ENCODE measurements at places on chromosomes 7 and 10.

- DNase-seq = no peak
These were observed 71.4 kb downstream of the INSIG1 start for GRCh38 chr7:155368894-155369600.

- DNase-seq = no peak
These were observed 705.1 kb downstream of the SUGCT start for GRCh38 chr7:40839881-40840280.

- no peak for DNase-seq
These were observed 81.7 kb downstream of the DLG5 start for GRCh38 chr10:77844713-77845445.

DNA sequence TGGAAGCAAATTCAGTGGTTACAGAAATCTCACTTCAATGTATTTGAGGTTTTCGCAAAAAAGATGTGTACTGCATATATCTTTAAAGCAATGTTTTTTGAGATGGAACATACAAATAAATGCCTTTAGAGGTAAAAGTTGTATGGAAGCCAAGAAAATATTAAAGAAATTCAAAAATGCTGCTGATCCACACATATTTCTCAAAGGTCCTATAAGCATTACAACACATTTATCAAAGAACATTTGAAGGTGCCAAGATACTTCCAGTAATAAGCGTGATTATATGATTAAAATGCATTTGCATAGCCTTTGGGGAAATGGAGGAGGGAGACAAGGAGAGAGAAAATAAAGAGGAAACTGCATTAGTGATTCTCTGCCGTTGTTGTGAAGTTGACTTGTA, 260.1 kb downstream of the BICC1 start:
- no peak for DNase-seq

DNA sequence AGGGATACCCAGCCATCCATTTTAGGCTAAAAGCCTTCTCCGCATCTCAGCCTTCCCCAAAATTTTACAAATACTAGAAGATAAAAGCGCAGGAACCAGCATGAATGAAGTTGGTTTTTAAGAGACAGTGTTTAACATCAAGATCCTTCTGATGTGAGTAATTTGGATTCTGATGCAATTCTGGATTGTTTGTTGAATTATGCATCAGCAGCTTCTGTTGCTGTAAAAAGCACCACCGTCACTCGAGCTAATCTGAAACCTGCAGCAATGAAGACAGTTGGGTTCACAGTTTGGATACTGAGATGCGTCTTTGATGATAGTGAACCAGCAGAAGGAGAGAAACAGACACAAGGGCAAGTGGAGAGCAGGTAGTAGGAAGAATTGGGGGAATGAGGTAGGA, 179.2 kb downstream of the PLXNA4 start:
- DNase-seq = no peak

DNA sequence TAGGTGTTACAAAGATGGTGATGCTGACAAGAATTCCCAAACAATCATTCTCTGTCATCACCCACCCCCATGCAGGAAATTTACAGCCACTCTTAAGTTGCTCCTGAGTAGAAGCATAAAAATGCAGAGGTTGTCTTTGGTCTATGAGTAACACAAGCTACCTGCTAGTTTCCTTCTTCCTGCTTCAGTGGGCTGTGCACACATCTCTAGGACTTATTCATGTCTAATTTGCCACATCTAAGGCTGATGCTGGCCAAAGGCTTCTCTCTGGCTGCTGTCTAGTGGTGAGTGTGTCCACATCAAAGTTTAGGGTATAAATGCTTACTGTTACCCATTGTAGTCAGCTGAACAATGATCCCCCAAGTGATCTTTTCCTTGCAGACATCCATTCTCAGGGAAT, 662.5 kb downstream of the TYW1 start:
- DNase-seq = no peak

DNA sequence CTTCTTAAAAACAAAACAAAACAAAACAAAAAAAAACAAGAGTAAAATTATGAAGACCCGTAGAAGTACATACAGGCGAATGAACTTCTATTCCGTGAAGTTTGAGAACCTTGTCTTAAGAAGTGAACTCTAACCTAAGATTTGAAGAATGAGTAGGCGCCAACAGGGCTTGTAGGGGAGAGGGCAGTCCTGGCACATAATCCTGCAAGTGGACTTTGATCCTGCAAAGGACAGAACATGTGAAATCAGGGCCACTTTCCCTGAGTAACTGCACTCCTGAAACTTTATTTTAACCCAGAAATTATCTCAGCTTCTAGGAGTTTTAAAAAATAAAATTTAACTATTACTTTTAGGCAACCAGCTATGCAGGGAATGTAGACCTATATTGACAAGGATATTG, 62.0 kb downstream of the GNAT3 start:
- no peak for DNase-seq

DNA sequence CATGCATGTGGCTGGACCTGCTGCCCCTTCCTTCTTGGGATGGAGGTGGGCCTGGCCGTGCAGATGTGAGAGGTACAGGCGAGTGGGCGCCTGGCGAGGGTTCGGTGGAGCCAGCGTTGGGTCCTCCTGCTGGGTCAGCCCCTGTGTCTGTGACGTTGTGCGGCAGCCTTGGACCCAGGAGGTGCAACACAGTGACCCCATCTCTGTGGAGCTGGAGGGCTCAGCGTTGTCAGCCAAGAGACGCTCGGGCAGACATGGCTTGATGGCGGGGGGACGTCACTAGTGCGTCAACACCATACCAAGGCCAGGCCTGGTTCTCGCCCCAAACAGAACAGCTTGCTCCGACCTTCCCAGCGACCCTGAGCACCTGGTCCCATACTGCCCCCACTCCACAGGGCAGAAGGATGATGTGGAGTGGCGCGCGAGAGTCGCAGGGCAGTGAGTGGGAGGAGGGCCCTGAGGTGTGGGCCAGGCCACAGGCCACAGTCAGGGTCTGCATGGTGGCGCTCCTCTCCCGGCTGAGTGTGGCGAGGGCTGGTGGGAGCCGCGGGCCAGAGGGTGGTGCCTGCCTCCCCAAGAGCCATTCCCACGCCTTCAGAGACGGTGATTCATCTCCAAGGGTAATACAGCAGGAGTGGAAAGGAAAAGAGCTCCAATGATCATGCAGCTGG, 184.4 kb downstream of the DNAJB6 start:
- DNase-seq = peak; percentile 12

DNA sequence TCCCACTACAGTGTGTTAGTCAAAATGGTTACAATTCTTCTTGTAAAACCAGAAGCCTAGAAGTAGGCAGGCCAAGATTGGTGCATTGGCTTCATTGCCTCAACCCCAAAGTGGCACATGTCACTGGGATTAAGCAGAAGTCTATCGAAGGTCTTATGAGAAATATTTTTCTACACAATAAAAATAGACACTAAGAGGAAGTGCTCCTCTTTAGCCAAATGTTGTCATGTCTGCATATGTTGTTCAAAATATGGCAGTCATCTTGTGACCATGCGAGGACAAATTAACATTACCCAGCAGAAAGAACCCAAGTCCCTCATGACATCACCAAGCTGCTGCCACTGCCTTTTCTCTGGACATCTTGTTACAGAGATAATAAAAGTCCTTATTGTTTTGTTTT, 6.3 kb upstream of the NSMCE4A start:
- DNase-seq = no peak

DNA sequence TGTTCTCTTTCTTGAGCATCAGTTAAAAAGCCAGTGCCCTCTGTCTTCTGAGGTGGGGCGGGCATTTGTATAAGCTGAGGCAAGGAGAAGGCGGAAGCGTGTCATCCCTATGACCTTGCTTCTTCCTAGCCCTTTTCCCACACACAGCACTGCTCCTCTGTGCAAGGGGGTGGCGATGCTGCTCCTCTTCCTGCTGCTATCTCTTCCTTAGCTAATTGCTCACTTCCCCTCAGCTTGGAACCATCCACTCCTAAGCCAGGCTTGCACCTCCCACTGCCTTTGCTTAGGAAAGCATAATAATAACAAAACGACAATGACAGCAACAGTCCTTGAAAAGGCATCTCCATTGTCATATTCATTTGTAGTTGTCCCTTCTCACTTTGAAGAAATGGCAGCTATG, 366.9 kb downstream of the PHTF2 start:
- no peak for DNase-seq

- peak; percentile 95 for DNase-seq
These were observed 3.6 kb downstream of the NPM3 start for GRCh38 chr10:101779544-101780186.

- no peak for DNase-seq
These were observed 672.9 kb downstream of the MAGI2 start for GRCh38 chr7:78780560-78780959.

GRCh38 chr7:148729984-148730733, 31.5 kb downstream of the CUL1 start:
- no peak for DNase-seq

GRCh38 chr7:18109762-18110161, 82.1 kb upstream of the PRPS1L1 start:
- no peak for DNase-seq

DNA sequence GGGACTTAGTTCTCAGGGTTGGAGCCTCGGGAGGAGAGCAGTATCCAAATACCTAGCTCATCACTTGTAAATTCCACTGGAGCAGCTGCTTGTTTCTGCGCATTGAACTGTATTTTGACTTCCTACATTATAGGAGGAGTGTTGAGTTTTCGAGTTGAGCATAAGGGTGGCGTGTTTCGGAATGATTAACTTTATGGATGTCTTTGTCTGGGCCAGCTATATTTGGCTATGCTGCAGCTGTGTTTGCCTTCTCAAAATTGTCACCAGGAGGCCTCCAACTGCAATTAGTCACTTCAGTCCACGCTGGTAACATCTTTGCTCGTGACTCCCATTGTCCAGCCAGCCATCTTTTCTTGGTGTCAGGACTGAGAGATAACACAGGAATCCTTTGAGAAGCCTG, 9.1 kb downstream of the CELF2 start:
- DNase-seq = no peak

- DNase-seq = no peak
These were observed 194.6 kb upstream of the PDE1C start for GRCh38 chr7:32264702-32265284.

- no peak for DNase-seq
These were observed 48.4 kb upstream of the CRTAC1 start for GRCh38 chr10:98078774-98079173.

- peak; percentile 26 for DNase-seq
These were observed 6.7 kb upstream of the CREB5 start for GRCh38 chr7:28405662-28406061.

GRCh38 chr10:112226439-112227248, 43.1 kb upstream of the GPAM start:
- no peak for DNase-seq

- DNase-seq = no peak
These were observed 92.8 kb downstream of the VWC2 start for GRCh38 chr7:49866076-49866735.

DNA sequence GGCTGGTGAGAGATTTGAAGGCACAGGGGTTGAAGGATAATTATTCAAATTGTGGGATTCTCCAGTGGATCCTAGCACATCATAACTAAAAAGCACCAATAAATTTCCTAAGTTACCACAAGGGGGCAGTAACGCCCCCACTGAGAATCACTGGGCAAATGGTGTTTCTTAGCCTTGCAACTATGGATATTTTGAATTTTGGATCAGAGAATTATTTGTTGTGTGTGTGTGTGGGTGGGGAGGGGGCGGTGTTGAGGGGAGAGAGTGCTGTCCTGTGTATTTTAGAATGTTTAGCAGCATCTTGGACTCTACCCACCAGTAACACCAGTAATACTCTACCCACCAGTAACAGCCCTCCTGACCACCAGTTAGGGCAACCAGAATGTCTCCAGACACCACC, 63.3 kb upstream of the PRKG1 start:
- DNase-seq = no peak

- DNase-seq = no peak
These were observed 88.8 kb downstream of the SUGCT start for GRCh38 chr7:40223451-40224127.

DNA sequence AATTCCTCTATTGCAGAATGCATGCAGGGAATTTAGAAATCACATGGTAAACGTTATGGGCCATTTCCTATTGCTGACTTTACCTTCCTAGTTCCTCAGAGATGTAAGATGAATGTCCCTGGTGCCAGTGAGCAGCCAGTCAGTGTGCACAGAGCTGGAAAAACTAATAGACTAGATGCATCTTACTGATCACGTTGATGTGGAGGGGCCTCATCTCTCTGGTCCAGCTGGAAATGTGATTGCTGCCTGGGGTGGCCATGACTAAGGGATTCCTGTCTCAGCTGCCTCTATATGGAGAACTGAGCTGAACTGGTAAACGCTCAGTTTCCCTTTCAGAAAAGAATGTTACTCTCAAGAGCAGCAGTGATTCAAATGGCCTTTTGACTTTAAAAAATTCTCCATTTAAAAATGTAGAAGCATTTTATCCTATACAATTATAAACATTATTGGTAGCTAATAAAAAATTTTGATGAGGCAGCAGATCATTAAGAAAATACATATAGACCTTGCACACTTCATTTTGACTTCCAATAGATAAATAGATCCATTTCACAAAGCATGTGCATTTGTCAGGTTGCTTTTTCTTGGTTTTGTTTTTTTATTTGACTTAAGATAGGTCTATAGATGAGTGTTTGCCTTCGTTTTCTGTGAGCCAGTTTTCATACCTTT, 80.5 kb upstream of the INSYN2A start:
- DNase-seq = no peak

DNA sequence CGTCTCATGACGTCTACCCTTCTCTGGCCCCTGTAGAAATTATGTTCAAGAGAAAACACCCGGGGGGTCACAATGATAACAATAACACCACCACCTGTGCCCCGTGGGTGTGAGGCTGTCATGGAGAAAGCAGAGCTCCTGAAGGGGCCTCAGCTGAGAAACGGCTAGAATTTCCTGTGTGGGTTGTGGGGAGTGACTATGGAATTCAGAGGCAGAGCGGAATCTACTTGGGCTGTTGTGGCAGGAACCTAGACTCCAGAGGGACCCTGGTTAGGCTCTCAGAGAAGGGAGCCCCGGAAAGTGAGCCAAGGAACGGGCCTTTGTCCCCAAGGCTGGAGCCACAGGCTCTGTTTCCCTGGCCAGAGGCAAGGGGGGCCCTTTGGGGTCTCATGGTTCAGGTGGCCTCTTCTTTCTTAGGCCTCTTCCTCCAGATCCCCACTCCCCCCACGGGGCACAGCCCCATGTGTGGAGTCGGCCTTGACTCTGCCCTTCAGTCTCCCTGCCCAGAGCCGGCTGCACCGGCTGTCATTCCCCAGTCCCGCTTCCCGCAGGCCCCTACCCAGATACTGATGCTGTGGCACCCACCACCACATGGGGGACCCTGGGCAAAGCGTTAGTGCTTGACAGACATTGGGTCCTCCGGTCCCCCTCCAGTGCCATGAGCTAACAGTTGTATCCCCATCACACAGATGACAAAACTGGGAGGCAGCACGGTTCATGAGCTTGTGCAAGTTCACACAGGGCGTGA, 6.5 kb upstream of the GIMAP8 start:
- DNase-seq = no peak

- peak; percentile 72 for DNase-seq
These were observed 57.6 kb upstream of the EZH2 start for GRCh38 chr7:148941598-148942275.

Measured in stimulated activated CD8-positive, alpha-beta memory T cell treated with anti-CD3 and anti-CD28 coated beads, Interleukin-4, amount 100 ng/mL, for 48 hours (primary cell).